ENCODE measurements at places on chromosomes 7 and 10. TPM values are rescaled to one million over a fixed set of nuclear protein-coding genes. Genes with fewer than 3 reads are reported as not detected.

The FAM180A gene
- 1.7 TPM for total RNA-seq

The CACNB2 gene
- 0.35 TPM for total RNA-seq

The MSMB gene
- total RNA-seq, result not detected

The ASZ1 gene
- total RNA-seq, result not detected

The POT1 gene
- total RNA-seq, result 32.3 TPM

The DNA2 gene
- total RNA-seq, result 5.3 TPM

The SPDYE2B gene
- total RNA-seq, result not detected

The TUBB8 gene
- not detected for total RNA-seq

The FAM25G gene
- not detected for total RNA-seq

The RBP4 gene
- not detected for total RNA-seq

The SPOCK2 gene
- total RNA-seq, result not detected

The TUBAL3 gene
- not detected for total RNA-seq

The UCMA gene
- not detected for total RNA-seq

The MYPN gene
- 11.0 TPM for total RNA-seq

The C10orf95 gene
- total RNA-seq, result not detected

The PTPN20 gene
- 0.35 TPM for total RNA-seq

The ZNF365 gene
- 1.2 TPM for total RNA-seq

The GNAT3 gene
- not detected for total RNA-seq

The OPN1SW gene
- not detected for total RNA-seq

The NUDT13 gene
- total RNA-seq, result 1.2 TPM

The CALCR gene
- total RNA-seq, result not detected

The HYAL4 gene
- not detected for total RNA-seq

The SEMA3D gene
- under 0.01 TPM for total RNA-seq

The LRRD1 gene
- total RNA-seq, result not detected

The UFSP1 gene
- total RNA-seq, result 14.7 TPM

The BTRC gene
- 9.0 TPM for total RNA-seq

The ZCCHC24 gene
- 33.3 TPM for total RNA-seq

The NXPH1 gene
- not detected for total RNA-seq

The FOXP2 gene
- total RNA-seq, result 0.53 TPM

The NPY4R gene
- total RNA-seq, result not detected

The USP6NL gene
- total RNA-seq, result 6.1 TPM

The SLC26A5 gene
- not detected for total RNA-seq

The TEX36 gene
- total RNA-seq, result not detected

The ZP3 gene
- total RNA-seq, result 0.29 TPM

The GLCCI1 gene
- total RNA-seq, result 1.8 TPM

The PMS2 gene
- 14.5 TPM for total RNA-seq

The HMX3 gene
- not detected for total RNA-seq

The ADAM12 gene
- total RNA-seq, result 16.7 TPM

The GIMAP6 gene
- not detected for total RNA-seq

The BICC1 gene
- total RNA-seq, result 13.5 TPM
